AG08395 (cell line): ENCODE measurements at places on chromosomes 16 and 17.

- DNase-seq: no peak
These were observed 91.4 kb upstream of the CORO6 start for GRCh38 chr17:29714146-29714545.

GRCh38 chr16:86118467-86119307, 219.7 kb downstream of the IRF8 start:
- DNase-seq: no peak

GRCh38 chr17:82414548-82415281, 3.4 kb upstream of the HEXD start:
- DNase-seq: peak; percentile 85

GRCh38 chr17:74012465-74012864, 191.0 kb upstream of the RPL38 start:
- DNase-seq: no peak

DNA sequence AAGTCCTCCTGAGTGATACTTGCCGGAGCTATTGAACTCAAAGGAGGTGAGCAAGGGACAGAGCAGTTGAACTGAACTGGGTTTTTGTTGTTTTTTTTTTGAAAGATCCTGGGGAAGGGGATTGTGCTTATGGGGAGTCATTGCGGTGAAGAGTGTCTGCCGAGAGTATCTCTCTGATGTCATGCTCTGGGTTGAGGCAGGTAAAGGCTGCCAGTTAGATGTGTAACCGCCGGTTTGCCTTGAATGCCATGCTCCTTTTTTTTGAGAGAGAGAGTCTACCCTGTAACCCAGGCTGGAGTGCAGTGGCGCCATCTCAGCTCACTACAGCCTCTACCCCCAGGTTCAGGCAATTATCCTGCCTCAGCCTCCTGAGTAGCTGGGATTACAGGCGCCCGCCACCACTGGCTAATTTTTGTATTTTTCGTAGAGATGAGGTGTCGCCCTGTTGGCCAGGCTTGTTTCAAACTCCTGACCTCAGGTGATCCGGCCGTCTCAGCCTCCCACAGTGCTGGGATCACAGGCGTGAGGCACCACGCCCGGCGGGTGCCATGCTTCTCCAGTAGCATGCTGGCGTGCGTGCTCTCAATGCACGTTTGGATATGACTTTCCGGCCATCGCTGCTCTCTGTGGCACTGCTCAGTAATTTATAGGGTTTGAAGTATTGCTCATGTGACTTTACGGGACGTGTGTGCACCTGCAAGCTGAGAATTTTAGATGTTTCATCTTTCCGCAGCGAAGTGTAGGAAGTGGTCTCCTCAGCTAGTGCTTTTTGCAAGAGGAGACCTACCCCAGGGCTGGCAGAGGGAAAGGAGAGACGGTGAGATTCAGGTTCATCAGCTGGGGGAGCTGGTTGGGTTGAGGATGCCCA, 8.5 kb downstream of the ZC3H18 start:
- no peak for DNase-seq

DNA sequence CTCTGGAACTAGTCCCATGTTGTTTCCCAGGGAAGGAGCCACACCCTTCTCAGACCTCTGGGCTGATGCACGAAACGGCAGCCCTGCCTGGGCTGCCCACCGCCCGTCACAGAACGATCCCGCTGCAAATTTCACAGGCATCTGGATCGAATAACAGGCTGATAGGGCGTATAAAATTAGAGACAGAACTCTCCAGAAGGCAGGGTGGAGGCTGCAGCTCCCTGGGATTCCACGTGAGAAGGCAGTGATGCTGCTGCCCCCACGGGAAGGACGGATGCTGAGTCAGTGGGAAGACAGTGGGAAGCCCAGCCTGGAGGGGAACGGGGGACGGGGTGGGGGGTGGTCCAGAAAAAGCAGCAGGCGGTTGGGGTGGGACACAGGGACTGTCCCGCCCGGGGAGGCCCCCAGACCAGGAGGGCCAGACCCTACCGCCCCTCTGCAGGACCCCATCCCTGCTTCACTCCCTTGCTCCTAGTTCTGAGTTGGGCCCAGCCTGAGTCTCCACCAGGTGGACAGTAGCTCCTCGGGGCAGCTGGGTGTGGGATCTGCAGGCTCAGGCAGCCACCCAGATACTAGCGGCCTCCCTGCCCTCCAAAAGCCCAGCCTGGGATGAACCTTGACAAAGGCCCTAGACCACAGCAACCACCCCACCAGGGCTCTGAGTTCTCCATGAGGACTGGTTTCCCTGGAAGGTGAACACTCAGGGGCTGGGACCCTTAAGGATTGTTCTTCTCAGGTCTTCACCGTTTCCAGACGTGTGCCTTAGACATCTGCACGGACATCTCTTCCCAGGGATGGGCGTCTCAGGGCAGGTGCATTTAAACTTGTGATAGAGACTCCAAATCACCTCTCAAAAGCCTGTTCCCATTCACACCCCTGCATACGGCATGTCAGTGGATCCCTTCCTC, 117.8 kb downstream of the METRNL start:
- DNase-seq: peak; percentile 61

DNA sequence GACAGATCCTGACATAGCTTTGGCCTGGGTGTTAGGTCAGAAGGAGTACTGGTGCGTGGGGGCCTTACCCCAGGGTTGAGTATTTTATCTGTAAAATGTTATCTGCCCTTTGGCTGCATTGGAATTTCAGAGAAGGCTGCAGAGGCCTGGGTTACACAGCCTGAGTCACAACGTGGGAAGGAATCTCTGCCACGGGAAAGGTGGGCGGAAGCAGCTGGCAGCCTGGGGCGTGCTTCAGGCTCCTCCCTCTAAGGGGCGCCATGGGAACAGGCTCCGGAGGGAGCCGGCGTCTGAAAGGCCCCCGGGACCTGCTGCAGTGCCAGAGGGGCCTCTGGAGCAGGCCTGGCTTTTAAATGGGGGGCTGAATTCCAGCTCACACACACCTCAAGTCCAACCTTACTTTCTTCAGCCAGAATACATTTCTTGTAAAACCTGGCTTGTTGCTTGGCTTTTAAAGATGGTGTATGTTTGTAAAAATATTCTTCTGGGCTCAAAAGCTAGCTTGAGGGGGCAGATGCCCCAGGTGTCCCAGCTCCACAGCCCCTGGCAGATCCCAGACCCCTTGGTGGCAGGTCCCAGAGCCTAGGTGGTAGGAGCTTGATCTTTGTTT, 142.2 kb downstream of the RAB11FIP4 start:
- peak; percentile 88 for DNase-seq

GRCh38 chr16:16067127-16067526, 117.7 kb downstream of the ABCC1 start:
- DNase-seq: peak; percentile 53

- peak; percentile 87 for DNase-seq
These were observed 12.2 kb downstream of the BANP start for GRCh38 chr16:87963400-87963799.

- no peak for DNase-seq
These were observed 4.5 kb downstream of the AXIN2 start for GRCh38 chr17:65556910-65557348.

DNA sequence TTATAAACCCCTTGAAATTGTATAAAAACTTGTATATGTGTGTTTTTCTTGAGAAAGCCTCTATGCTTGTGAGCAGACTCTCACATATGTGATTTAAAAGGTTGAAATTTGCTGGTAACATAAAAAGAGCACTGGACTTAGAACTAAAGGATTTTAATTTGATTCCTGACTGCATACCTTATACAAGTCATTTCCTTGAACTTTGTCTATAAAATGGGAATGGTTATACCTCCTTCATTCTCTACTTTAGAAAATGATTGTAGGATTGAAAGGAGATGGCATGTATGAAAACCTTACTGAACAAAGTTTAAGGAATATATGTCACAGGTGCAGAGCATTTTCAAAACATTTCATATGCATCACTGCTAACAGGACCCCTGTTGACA, 10.4 kb upstream of the ARL2BP start:
- no peak for DNase-seq

GRCh38 chr17:5757314-5757907, 173.1 kb upstream of the NLRP1 start:
- DNase-seq: no peak

- DNase-seq: no peak
These were observed 147.6 kb downstream of the SOX9 start for GRCh38 chr17:72268431-72268830.

DNA sequence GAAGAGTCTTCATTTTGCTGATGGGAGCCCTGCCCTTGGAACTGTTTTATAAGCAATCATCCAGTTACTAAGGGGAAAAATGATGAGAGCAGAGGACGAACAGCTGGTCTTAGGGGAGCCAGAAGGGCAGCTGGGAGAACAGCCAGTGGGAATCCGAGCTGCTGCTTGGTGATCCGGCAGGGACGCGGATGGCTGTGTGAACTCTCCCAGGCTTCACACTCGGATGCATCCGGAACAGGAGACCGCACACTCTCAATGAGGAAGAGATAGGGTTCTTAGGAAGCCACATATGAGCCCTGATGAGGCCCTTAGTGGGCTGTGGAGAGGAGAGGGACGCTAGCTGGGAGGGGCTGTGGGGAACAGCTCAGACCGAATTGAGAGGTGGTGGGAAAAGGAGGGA, 5.0 kb upstream of the CACNG5 start:
- DNase-seq: no peak

GRCh38 chr16:30557707-30557956, 542 bp downstream of the ZNF764 start:
- DNase-seq: no peak

DNA sequence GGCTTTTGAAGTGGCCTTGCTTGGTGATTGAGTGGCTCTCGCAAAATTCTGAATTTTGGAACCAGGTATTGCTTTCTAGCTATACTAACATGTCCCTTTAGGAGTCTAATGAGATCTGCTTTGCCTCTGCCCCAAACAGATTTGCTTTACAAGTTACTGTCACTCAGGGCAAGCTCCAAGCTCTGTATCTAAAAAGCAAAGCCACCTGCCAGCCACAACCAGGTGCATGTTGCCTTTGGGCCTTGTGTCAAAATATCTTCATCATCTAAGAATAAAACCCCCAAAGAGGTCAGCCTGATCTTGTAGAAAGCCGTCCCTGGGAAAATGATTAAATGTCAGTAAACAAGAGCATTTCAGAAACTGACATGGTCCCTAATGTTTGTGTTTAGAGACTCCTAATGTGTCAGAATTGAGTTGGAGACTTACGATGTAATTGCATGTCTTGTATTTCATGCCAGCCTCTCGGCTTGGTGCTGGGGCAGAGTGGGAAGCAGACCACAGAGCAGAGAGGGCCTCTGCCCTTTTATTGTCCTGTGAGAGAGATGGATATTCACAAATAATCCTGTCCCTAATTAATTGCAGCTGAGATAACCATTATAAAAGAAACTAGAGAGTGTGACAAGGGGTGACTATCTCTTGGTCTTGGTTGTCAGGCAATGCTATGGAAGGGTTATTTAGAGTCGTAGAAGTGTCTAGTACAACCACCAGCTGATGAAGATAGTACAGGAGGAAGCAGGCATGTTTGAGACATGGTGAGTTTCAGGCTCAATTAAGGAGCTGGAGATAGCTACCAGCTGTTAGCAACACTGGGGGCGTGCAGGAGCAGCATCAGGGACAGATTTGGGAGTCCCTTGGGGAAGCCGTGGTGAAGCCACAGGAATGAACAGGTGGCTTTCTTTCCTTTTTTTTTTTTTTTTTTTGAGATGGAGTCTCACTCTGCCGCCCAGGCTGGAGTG, 90.7 kb downstream of the PITPNC1 start:
- peak; percentile 31 for DNase-seq

GRCh38 chr17:81315129-81315884, 20.2 kb upstream of the SLC38A10 start:
- no peak for DNase-seq

- no peak for DNase-seq
These were observed 2.4 kb downstream of the HDAC5 start for GRCh38 chr17:44120851-44121605.

DNA sequence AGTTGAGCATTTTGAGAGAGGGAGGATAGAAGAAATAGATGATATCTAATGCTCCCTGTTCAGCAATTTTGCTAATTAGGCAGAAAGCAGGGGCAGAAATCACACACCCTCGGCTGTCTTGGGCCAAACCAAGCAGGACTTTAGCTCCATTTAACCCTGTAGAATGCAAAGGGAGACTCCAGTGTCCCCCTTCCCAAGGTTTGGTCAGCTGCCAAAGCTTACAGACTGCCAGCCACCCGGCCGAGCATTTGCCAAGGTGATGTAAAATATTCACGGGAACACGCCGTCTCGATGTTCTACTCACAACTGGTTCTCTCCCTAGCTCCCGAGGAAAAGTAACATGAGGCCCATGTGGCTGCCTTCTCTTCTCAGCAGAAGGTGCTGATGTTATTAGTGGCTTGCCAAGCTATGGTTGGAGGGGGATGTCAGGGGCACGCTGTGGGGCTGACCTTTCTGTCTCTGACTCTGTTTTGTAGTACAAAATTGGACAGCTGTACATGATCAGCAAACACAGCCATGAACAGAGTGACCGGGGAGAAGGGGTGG, 155.3 kb downstream of the PITPNC1 start:
- DNase-seq: no peak

- peak; percentile 22 for DNase-seq
These were observed 17.3 kb downstream of the LGALS3BP start for GRCh38 chr17:78962345-78962983.

GRCh38 chr17:67546578-67547527, 169.8 kb downstream of the PITPNC1 start:
- no peak for DNase-seq

DNA sequence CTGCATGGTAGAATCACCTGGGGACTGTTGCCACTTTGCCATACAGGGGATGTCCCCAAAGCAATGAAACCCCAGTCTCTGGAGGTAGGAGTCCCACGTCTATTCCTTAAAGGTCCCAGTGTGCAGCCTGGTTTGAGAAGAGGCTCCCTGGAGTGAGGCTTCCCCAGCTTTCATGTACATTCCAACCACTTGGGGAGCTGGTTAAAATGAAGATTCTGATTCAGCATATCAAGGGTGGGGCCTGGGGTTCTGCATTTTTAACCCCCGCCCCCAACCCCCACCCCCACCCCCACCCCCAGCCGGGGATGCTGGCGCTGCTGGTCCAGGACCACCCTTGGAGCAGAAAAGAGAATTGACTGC, 241.2 kb downstream of the FOXL1 start:
- DNase-seq: peak; percentile 28

- DNase-seq: peak; percentile 74
These were observed 243.3 kb downstream of the MSI2 start for GRCh38 chr17:57499648-57500049.

DNA sequence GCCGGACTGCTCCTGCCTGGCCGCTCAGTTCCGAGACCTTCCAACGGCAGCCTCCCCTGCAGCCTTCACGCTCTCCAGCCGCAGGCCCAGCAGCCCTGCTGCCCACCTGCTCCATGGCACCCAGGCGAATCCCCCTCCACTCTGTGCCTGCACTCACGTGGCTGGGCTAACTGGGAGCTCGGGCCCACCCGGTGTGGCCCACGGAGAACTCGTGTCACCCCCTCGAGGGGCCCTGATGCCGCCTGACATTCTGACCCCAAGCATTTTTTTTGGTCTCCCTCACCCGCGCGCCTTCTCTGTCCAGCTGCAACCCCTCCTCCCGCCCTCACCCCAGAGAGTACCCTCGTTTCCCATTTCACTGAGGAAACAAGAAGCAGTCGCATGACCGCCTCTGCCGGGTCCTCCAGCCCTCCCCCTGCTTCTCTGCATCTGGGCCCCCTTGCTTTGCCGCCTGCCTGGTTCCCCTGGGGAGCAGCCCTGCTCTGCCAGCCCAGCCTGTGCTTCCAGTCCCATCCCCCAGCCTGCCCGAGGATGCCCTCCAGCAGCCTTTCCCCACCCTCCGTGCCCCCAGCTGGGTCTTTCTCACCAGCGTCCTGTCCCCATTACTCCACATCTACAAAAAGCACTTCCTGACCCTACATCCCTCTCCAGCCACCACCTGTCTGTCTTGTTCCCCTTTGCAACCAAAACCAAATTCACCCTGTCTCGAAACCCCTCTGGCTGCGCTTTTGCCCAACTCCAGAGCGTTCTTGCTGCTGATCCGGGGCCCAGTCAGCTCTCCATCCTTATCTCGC, 146.4 kb upstream of the CHMP6 start:
- no peak for DNase-seq
